ENCODE measurements at places on chromosomes 7 and 10.
A peak's percentile ranks its signal among the peaks of the same experiment; 100 is the strongest.

DNA sequence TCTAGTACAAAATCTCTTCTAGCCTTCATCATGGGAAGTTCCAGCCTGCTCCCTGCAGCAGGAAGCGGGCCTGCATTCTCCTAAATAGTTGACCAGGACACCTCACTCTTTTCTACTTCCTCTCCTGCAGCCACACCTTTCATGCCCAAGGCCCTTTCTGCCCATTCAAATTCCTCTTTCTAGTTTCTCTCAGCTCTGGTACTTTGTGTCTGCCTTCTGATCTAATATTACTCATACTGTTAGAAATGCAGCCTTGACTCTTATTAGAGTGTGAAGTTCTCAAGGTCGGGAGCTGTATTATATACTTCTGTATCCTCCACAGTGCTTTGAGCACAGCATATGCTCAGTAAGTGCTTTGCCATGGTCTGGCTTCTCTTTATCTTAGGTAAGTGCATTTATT is 103.1 kb downstream of the PRKCQ start:
- DNase-seq = no peak

DNA sequence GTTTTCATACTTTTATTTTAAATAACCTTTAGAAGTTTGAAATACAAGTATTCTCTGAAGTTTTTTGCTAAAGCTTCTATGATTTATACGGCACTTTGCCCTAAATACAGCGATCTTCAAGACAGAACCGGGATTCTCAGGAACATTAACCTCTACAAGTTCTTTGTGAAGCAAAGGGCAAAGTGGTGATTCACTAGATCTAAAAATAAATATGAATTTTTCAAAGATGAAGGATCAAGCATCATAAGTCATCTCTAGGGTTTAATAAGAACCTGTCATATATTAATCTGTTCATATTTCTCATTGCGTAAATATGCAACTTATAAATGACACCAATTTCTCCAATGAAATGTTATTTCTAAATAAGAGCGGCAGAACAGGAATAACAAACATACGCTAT is 30.7 kb downstream of the DGKB start:
- no peak for DNase-seq

GRCh38 chr7:18680576-18680975 is 185.0 kb downstream of the HDAC9 start:
- DNase-seq = no peak

GRCh38 chr10:7258948-7259523 is 151.8 kb downstream of the SFMBT2 start:
- peak; percentile 57 for DNase-seq

GRCh38 chr10:127918572-127918971 is 11.7 kb downstream of the PTPRE start:
- DNase-seq = no peak
